ENCODE measurements at places on chromosomes 11 and 22.

DNA sequence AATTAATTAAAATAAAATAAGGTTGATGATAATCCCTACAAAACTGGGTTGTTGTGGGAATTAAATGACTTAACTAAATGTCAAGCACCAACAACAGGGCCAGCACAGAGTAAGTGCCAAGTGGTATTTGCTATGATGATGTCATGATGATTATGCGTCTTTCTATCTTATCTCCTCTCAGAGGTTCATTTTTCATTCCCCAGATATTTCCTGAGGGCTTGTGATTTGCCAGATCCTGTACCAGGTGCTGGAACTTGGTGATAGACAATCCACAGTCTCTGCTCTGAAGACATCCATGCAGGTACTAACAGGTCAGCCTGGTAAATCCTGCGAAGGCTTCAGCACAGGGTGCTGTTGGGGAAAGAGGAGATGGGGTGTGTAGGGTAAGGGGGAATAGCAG is 8.1 kb upstream of the MYH9 start:
- no peak for DNase-seq

DNA sequence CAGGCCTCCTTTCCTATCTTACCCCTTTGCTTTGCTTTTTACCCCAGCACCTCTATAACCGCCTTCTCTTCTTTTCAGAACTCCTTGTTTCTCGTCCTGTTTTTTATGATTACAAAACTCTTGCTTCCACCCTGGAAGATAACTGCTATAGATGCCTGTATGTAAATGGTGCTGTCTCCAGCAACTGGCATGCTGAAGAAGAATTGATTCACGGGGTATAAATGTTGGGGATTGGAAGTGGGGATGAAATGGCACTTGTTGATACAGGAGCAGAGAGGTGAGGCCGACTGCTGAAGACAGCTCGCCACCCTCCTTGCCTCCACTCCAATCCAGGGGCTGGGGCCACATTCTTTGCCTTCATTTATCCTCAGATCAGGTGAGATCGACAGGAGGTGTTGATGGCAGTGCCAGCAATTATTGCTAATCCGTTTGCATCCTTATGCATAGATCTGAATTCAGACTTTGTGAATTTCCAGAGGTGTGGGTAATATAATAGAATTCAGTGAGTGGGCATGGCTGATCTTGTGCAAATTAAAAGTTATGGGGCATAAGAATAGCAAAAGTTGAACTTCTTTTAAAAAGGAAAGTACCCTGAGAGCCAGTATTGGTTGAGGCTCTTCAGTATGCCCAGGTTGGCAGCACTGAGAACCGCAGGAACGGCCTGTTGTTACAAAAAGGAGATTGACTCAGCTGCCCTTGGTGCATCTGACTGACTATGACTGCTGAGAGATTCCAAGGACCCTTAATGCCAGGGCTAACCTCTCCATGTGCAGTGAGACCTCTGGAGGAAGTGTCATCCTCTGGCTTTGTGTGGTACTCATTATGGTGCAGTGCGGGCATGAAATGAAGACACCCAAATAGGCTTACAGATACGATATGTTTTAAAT is 5.3 kb downstream of the NEAT1 start:
- DNase-seq: peak; percentile 80

GRCh38 chr11:133383201-133383600 is 149.1 kb downstream of the OPCML start:
- no peak for DNase-seq

GRCh38 chr22:47918276-47918921 is 1155.9 kb downstream of the TBC1D22A start:
- DNase-seq: peak; percentile 1

GRCh38 chr11:61972112-61972671 is 4.8 kb upstream of the FTH1 start:
- DNase-seq: no peak

GRCh38 chr11:128365044-128365443 is 222.3 kb downstream of the ETS1 start:
- DNase-seq: no peak

DNA sequence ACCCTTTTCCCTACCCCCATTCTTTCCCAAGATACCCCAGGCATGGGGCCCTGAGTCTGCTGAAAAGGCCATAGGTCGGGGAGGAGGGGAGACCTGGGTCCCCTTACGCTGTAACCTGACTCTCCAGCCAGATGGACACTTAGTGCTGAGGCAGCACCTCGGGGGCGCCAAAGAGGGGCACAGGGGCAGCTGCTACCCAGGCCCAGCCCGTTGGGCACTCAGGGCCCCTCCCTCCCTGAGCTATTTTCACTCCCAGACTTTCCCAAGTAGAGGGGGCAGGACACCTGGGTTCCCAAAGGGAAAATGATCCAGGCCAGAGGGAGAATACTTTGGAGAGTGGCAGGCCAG is 933 bp downstream of the ACTN3 start:
- no peak for DNase-seq

GRCh38 chr11:132050049-132050448 is 679.6 kb downstream of the NTM start:
- DNase-seq: no peak

- no peak for DNase-seq
These were observed 232.0 kb downstream of the CEP164 start for GRCh38 chr11:117559698-117560097.

DNA sequence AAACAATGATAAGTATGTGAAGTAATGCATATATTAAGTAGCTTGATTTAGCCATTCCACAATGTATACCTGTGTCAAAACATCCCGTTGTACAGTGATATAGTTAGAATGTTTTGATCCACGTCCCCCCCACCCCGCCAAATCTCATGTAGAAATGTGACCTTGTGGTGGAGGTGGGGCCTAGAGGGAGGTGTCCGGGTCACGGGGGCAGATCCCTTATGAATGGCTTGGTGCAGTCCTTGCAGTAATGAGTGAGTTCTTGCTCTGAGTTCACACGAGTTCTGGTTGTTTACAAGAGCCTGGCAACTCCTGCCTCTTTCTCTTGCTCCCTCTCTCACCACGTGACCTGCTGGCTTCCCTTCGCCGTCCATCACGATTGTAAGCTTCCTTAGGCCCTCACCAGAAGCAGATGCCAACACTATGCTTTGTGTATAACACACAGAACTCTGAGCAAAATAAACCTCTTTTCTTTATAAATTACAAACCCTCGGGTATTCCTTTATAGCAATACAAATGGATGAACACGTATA is 41.6 kb downstream of the FANCF start:
- DNase-seq: no peak

DNA sequence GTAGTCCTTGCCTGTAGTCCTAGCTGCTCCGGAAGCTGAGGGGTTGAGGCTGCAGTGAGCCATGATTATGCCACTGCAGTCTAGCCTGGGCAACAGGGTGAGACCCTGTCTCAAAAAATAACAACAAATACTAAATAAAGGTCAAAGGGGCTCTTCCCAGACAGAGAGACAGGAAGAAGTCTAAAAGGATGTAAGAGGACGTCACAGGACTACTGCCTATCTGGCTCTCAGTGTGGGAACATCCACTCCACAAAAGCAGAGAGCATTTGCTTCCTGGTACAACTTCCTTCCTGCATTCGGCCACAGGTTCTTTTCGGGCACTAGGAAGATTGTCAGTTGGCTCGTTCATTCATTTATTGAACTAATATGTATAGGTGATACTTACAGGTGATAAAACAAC is 110.6 kb downstream of the SGSM3 start:
- no peak for DNase-seq

DNA sequence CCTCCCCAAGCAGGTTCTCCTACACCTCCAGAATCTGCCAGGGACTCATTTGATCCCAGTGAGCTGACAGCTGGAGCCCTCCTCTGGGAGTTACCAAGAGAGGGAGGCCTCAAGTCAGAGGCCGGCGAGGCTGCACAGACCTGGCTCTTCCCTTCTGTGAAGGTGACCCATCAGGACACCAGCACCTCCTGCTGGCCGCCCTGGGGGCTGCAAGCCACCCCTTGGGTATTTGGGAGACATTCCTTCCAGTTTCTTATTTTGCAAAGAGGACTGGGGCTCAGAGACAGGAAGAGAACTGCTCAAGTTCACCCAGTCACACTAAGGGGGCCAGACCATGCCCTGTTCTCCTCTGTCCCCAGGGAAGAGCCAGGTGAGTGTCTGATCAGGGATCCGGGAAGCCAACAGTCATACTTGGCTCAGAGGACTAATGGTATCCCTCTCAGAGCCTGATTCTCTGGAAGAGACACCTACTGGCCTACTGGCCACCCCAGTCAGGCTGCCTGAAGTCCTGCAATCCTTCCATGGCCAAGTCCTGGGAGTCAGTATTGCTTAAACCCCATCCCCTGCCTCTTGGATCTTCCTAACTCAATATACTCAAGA is 40.5 kb upstream of the RIC3 start:
- no peak for DNase-seq

DNA sequence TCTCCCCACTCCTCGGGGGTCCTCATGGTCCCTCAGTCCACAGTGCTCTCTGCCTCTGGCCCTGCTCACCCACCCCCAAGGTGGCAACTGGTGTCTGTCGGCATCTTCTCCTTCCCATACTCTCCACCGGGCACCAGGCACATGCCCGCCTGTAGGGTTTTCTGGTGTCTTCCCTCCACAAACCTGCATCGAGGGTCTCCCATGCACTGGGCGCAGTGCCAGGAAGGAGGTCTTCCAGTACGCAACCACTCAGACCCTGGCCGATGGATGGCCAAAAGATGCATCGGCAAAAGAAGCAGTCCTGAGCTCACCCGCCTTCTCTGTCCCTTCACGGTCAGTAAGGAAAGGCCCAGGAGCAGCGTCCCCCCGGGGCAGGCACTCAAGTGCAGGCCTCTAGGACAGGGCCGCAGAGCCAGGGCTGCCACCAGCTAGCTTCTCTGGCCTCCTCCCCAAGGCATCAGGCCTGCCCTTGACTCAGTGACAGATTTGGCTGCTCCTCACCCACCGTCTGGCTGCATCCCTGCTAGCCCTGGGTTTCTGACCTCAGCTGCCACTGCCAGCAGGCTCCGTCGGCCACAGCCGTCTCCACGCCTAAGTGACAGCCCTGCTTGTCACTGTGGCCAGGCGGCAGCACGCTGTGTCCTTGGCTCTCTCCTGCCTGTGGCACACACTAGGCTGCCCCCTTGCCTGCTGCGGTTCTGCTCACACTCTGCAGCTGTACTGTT is 32.1 kb upstream of the IGSF9B start:
- DNase-seq: no peak
